ENCODE measurements at places on chromosomes 2 and 18. TPM values are rescaled to one million over a fixed set of nuclear protein-coding genes. Genes with fewer than 3 reads are reported as not detected.

The MARCO gene
- not detected for total RNA-seq

The DNAJC5G gene
- not detected for total RNA-seq

DNA sequence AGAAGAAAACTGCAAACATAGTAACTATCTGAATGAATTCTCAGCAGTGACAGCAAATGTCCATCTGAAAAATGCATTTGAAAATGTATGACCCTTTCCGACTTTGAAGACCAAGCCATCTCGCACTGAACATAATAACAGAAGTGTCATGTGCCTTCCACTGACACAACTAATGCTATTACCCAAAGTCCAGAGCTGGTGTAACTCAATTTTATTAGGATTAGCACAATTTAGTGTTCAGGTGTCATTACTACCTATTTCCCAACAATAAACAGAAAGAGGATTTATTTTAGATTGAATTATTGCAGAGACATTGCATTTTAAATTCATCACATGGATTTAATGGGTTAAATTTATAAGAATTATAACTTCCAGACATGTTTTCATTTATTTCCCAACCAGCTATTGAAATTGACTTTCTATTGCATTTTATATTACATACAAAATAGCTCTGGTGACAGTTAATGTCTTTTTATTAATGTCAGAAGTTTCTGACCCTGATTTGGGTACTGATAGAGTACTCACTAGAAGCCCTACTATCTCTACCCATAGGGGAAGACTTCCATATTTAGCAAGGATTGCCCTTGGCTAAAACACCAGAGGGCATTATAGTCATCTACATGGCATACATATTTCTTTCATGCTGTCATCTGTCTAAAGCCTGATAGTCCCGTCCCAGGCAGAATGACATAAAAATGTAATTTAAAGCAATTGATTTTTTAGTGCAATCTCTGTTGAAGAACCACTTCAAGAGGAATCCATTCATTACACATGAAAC is 7.0 kb upstream of the STK39 start:
- no peaks in the 10 kb centered on the region for H3K4me1 ChIP-seq
- H3K36me3 ChIP-seq = peaks cover 7% of the 10 kb centered on the region
- H3K27ac ChIP-seq = no peak overlapping the region
- DNase-seq = no peak
- no peak overlapping the region for H3K4me3 ChIP-seq
- peaks cover 1% of the 10 kb centered on the region for H3K27me3 ChIP-seq

DNA sequence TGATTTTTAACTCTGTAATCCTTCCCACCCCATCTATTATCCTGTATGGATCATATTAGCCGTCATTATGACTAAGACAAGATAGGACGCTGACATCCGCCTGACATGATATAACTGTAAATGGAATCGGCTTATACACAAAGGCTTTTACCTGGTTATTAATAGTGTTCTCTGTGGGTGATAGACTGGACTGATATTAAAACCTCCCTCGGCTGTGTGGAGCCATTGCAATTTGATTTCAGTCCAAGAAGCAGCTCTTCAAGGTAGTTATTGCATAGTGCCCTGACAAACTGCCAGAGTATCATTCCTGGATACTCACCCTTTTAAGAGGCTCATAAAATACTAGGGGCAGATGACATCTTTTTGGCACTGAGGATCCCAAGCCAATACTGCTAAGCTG is 226.1 kb upstream of the HNRNPA3 start:
- H3K4me1 ChIP-seq = no peaks in the 10 kb centered on the region
- H3K4me3 ChIP-seq = no peak overlapping the region
- DNase-seq = no peak
- H3K36me3 ChIP-seq = no peaks in the 10 kb centered on the region
- H3K27me3 ChIP-seq = peaks cover 4% of the 10 kb centered on the region

The SGPP2 gene
- not detected for total RNA-seq

The CYBRD1 gene
- 10.1 TPM for total RNA-seq

GRCh38 chr2:169002161-169002738 is 28.9 kb downstream of the ABCB11 start:
- H3K4me1 ChIP-seq = no peaks in the 10 kb centered on the region
- no peaks in the 10 kb centered on the region for H3K27me3 ChIP-seq
- no peak overlapping the region for H3K4me3 ChIP-seq
- H3K27ac ChIP-seq = no peak overlapping the region
- H3K36me3 ChIP-seq = no peaks in the 10 kb centered on the region

The DPP4 gene
- total RNA-seq = 0.59 TPM

DNA sequence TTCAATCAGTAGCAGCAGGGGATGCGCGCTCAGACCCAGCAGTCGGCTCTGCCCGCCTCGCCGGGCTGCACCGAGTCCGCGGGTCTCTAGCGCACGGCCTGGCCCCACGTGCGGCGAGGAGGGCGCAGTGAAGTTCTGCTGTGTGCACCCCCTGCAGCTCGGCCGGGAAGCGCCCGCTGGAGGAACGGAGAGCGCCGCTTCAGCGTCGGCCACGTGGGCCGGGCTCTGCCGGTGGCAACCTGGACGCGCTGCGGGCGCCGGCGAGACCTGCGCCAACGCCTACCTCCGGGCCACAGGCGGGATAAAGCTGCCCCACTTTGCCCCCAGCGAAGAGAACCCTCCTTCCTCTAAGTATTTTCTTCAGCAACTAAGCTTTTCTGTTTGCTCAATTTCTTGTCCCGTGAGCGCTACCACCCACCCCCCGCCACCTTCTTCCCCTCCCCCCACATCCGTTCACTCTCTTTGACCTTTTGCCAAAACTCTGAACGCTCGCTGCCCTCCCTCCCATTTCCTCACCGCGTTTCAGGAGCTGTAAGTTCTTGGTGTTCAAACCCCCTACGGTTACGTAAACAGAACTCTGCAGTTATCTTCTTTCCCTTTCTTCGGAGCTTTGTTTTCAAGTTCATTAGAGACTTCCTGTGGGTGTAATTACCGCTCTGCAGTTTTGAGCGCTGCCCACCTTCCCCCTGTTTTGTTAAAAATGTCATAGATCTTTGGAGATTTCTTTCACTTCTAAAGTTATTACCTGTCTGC is 42.6 kb upstream of the EDAR start:
- H3K4me3 ChIP-seq = peak overlapping the region; percentile 77
- peaks cover 4% of the 10 kb centered on the region for H3K36me3 ChIP-seq
- DNase-seq = peak; percentile 59
- H3K27me3 ChIP-seq = peaks cover 4% of the 10 kb centered on the region

DNA sequence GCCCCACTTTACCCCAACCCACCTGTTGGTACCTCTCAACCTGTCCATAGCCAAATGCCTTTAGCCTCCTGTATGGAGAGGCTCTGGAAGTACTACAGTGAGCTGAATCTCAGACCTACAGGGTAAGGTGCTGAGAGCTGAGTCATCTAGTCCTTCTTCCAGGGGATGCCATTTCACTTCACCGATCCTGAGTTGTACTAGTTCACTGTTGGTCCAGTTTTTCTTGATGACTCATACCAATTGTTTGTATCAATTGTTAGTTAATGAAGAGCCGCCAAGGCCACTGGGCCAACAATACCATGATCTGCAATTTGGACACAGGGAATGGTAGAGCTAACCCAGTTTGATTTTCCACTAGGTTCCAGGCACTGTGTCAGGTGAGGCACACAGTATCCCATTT is 257.0 kb downstream of the CLIP4 start:
- peaks cover 2% of the 10 kb centered on the region for H3K27me3 ChIP-seq
- no peak overlapping the region for H3K27ac ChIP-seq
- H3K36me3 ChIP-seq = no peaks in the 10 kb centered on the region
- peaks cover 2% of the 10 kb centered on the region for H3K4me1 ChIP-seq

The LIPG gene
- total RNA-seq = 19.6 TPM

DNA sequence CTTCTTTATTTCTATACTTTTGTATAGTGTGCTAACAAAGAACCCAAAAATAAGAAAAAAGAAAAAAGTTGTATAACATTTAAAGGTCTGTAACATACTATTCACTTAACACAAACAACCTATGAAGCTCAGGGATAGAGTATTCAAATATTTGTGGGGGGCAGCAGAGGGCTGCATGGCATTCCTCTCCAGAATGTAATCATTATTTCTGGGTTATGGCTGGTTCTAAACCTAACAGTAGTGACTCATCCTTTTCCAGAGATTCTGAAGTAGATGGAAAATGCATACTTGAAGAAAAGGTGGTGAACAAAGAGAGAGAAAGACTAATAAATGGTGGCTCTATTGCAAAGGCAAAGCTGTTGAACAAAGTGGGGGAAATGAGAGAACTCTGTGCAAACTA is 249.4 kb downstream of the NRXN1 start:
- DNase-seq = no peak
- H3K27me3 ChIP-seq = peaks cover 3% of the 10 kb centered on the region
- H3K4me3 ChIP-seq = no peak overlapping the region
- no peaks in the 10 kb centered on the region for H3K4me1 ChIP-seq
- H3K36me3 ChIP-seq = no peaks in the 10 kb centered on the region
- H3K27ac ChIP-seq = no peak overlapping the region

The GATA6 gene
- total RNA-seq = 23.8 TPM

DNA sequence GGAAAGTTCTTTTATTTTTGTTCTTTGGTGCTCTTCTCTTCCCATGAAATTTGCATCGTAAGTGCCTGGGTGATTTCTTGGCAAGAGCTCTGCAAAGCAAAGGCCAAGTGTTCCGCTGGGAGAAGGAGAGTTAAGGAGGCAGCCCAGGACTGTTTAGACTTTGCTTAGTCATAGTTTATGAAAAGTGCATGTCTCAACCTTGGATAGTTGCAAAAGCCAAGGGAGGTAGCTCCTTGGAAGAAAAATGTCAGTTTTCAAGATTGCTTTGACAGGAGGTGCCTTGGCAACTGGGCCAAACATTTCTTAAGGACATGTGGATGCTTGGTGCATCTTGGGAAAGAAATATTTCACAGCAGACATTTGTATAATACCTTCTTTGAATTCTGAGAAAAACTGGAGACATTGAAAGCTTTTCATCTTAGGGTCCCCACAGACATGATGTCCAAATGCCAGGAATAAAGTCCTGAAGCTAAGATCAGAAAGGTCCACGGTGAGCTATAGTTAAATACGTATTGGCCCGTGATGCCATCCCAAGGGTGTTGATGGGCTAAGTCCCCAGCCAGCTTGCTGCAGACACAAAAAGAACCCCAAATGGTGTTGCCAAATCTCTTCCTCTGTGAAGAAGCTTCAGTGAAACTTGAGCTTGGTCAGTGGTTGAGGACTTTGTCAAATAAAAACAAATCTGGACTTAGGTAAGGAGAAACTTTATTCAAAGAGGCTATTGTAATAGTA is 96.3 kb upstream of the THUMPD2 start:
- H3K4me3 ChIP-seq = no peak overlapping the region
- DNase-seq = no peak
- H3K4me1 ChIP-seq = peaks cover 5% of the 10 kb centered on the region
- H3K27me3 ChIP-seq = no peaks in the 10 kb centered on the region
- no peak overlapping the region for H3K27ac ChIP-seq

DNA sequence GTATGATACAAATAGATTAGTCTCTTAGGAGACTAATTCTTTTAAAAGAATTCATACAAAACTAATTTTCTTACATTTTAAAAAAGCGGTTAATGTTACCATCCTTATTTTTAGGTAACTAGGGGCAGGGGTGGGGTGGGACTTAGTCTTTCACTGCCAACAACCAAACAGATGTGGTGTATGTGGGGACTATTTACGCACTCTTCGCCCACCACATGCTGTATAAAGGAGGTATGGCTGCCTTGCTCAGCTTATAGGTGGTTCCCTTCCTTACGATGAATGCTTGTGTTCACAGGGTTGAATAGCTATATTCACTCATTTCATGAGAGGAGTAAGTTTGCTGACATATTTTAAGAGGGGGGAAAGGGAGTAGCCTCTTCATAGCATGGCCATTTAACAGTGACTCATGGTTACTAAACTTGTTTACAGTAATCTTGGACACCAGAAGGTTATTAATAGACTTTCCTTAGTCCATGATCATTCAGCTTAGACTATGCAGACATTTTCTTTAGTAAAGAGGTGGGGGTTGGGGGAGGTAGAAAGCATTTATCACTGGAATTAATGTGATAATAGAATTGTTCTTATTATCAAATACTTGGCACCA is 61.8 kb downstream of the CAB39 start:
- peaks cover 8% of the 10 kb centered on the region for H3K36me3 ChIP-seq
- no peak overlapping the region for H3K4me3 ChIP-seq
- H3K4me1 ChIP-seq = peaks cover 11% of the 10 kb centered on the region
- DNase-seq = no peak

DNA sequence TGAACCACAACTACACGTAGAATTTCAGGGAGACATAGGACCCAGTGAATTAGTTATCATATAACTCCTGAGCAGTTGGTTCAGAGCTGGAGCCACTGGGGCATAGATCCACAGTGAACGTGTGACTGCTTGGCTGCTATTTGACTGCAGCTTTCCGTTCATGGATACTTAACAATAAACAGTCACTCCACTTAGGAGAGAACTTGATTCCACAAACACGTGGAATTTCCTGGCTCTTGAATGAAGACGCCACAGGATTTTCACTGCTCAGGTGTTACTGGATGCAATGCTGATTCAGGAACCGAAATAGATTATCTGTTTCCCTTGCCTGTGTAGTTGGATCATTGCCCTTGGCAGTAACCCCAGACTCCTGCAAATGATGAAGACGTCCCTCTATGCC is 679.1 kb upstream of the ZEB2 start:
- DNase-seq = no peak
- H3K4me3 ChIP-seq = no peak overlapping the region
- H3K27me3 ChIP-seq = peaks cover 1% of the 10 kb centered on the region
- no peaks in the 10 kb centered on the region for H3K36me3 ChIP-seq

The EVA1A gene
- total RNA-seq = 19.9 TPM

- H3K27ac ChIP-seq = peak overlapping the region; percentile 80
- no peak overlapping the region for H3K4me3 ChIP-seq
- DNase-seq = no peak
- H3K36me3 ChIP-seq = no peaks in the 10 kb centered on the region
- no peaks in the 10 kb centered on the region for H3K27me3 ChIP-seq
Observed at GRCh38 chr2:138474100-138474825, 27.3 kb upstream of the SPOPL start.
